ENCODE measurements at places on chromosomes 2 and 18.

DNA sequence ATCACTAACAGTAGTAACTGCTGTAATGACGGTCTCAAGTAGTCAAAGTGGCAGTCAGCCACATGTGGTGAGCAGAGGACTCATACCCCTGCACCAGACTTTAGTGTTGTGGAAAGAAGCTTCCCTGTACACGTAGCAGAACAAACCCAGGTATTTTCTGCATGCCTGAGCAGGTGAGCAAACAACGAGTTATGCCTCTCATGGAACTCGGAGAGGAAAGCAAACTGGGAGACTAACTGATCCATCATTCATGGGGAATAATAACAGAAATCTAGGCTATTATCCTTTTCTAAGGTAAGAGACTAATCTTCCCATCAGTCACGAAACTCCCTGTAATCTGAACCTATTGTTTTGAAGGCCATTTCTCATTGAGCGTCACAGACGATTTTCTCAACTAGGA lies 1495.2 kb upstream of the NXPH2 start:
- no peak for DNase-seq

GRCh38 chr18:42936289-42936688 lies 179.2 kb downstream of the RIT2 start:
- DNase-seq = no peak

DNA sequence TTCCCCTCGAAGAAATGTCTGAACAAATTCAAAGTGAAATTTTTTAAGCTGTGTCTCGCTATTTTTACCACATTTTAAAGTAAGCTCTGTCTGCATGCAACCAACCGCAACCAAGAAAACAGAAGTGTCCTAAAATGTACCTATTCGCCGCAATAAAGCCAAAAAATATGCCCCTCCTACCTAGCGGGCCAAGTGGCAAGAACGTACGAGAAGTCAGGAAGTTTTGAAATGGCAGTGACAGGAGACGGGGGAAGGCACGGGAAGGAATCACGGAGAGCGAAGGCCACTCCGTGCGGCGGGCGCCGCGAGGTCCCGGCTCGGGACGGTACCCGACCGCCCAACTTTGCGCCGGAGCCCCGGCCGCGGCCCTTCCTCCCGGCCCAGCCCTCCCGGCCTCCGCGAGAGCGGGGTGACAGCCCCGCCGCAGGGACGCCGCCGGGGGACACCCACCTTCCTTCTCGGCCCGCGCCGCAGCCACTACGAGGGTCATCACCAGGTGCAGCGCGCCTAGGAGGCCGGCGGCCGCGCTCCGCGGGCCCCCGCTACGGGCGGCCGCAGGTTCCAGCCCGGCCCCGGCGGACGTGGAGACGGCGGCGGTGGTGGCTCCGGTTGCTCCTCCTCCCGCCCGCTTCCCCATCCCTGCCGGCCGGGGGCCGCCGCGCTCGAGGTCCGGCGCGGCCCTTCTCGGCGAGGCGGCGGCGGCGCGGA lies 568 bp downstream of the TMEM131 start:
- peak; percentile 92 for DNase-seq

DNA sequence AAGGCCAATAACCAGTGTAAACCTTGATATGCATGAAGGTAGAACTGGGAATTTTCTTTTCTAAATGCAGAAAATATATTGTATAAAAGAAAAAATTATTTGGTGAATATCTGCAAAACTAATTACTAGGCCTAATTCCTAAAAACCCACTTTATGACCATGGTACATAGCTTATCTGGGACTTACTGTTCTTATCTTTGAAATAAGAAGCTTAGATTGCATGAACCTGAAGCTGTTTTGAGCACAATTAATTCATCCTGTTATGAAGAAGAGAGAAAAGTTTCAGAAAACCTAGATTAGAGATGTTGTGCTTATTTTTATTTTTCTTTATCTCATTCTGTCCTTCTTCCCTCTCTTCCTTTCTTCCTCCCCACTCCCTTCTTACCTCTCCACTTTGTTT lies 235.0 kb downstream of the GULP1 start:
- DNase-seq = no peak

DNA sequence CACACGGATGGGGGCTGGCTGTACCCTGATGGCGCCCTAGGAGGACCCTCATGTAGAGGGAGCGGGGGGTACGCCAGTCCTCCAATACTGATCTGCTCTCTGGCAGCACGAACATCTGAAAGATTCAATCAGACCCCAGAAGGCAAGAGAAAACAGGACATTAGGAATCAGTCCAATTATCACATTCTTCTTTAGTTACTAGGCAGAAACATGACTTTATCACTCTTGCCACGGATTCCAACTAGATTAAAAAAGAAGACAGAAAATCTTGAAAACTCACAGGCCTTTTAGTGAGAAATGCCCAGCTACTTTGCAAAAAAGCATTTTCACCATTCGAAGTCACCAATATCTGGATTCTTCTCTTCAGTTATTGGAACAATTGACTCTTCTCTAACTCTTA lies 68.4 kb downstream of the ID2 start:
- no peak for DNase-seq

DNA sequence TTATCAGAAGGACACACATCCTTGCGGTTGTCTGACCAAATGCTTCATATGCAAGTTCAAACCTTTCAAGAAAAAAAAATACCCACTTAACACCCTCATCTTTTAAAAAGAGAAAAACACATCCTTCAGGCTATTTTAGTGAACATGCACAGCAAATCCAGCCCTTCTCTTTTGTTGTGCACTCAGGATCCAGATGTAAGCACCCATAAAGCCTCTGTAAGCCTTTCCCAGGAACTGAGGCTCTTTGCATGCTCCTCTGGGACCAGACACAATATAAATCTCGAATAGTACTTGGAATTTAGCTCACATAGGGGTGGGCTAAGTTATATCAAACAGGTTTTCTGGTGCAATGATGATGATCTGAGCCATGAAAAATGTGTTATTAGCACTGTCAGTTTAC lies 308.8 kb upstream of the FAM98A start:
- no peak for DNase-seq

DNA sequence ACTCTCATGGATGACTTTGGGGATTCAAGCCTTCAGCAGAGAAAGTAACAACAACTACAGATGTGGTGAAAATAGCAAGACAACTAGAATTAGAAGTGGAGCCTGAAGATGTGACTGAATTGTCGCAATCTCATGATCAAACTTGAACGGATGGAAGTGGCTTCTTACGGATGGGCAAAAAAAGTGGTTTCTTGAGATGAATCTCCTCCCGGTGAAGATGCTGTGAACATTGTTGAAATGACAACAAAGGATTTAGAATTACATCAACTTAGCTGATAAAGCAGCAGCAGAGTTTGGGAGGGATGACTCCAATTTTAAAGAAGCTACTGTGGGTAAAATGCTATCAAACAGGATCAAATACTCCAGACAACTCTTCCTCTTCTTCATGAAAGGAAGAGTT lies 43.1 kb downstream of the AAK1 start:
- no peak for DNase-seq

GRCh38 chr2:217993138-217993537 lies 9.7 kb downstream of the TNS1 start:
- DNase-seq = no peak

DNA sequence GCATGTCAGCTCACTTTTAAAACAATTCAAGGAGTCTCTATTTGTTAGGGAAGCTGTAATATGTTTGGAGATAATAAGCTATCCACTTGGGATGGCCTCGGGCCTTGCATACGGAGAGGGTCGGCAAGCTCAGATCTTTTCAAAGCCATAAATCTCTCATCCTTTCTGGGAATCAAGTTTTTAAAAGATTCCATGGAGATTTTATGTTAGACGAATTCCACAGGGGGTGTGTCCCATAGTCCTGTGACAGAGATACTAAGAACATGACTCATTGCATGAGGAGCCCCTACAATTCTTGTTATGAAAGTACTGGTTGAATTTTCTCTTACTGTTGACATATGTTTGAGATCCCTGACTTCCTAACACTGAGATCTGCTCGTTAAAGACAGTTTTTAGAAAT lies 108.7 kb downstream of the FEZ2 start:
- no peak for DNase-seq

- no peak for DNase-seq
Observed at GRCh38 chr2:61181382-61182058, 19.5 kb downstream of the C2orf74 start.

DNA sequence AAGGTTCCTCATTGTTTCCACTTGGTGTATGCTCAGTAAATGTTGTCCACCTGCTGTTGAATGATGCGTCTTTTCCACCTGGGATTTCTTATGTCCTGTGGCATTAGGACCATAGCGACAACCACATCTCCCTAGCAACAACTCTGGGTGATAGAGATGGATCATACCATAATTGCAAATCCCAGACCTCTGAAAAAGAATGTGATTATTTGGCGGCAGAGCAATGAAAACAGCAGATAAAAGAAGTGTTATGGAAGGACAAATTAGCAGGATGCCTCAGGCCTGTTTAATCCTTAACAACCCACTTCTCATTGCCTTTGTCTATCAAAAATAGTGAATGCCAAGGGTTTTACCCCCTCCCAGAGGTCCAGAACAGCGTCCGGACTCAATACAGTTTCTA lies 278.9 kb downstream of the TSN start:
- no peak for DNase-seq

DNA sequence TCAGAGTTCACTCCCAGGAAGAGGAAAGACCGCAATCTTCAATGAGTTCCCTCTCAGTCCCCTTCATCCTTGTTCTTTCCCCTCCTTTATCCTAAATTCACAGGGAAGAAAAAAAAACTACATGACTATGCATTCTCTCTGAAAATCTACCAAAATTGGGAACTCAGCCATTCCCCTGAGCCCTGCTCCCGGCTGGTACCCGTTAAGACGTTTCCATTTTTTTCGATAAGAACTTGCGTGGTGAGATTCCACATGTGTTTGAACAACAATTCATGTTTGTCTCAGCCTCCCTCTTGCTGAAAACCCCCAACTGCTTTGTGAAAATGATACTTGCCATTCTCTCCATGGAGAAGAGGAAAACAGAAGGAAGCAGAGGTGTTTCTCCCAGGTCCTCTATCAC lies 318.7 kb upstream of the ID2 start:
- DNase-seq = no peak

DNA sequence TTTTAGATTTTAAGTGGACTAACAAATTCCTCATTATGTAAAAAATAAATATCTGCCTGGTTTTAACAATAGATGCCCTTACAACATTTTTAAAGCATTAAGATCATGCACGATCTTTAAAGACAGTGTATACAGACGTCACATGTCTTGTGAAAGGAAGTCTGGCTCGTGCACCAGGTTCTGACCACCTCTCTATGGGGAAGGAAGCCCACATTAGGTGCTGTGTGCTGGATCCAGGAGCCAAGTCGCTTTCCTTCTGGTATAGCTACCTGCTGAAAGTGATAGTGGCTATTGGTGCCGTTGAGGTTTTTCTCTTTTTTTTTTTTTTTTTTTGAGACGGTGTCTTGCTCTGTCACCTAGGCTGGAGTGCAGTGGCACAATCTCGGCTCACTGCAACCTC lies 116.5 kb downstream of the NCK2 start:
- no peak for DNase-seq

DNA sequence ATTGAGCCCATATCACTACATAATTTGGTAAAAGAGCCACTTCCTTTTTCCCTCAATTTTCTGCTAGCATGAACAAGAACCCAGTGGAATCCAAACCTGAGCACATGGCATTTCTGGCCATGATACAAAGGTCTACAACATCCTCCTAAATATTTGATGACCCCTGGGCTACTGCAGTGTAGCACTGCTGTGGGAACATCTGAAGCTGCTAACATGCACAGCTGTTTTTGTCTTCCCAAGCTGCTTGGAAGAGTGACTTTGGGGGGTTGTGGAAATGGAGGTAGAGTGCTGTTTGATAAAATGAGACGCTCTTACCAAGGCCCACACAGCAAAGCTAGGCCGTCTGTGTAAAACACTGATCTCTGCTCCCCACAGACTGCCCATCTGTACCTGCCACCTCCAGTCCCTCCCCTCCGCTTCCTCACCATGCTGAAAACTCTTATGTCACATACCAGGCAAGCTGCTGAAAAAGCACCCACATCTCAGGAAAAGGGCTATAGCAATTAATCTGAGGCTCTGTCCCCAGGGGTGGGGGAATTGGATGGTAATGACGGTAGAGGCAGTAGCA lies 197.2 kb upstream of the HNRNPA3 start:
- no peak for DNase-seq

DNA sequence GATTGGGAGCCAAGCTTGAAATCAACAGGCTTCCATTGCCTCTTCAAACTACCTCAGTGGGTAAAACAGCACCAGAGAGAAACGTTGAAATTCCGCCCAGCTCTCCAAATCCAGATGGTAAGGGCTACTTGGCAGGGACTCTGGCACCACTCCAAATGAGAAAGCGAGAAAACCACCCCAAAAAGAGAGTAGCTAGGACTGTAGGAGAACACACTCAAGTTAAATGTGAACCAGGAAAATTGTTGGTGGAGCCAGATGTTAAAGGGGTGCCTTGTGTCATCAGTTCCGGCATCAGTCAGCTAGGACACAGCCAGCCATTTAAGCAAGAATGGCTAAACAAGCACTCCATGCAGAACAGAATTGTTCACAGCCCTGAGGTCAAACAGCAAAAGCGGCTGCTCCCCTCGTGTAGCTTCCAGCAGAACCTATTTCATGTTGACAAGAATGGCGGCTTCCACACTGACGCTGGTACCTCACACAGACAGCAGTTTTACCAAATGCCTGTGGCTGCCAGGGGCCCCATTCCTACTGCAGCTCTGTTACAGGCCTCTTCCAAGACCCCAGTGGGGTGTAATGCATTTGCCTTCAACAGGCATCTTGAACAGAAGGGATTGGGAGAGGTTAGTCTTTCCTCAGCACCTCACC lies 167.3 kb downstream of the ASXL3 start:
- no peak for DNase-seq

- DNase-seq = no peak
Observed at GRCh38 chr2:142037744-142038143, 93.1 kb downstream of the LRP1B start.

DNA sequence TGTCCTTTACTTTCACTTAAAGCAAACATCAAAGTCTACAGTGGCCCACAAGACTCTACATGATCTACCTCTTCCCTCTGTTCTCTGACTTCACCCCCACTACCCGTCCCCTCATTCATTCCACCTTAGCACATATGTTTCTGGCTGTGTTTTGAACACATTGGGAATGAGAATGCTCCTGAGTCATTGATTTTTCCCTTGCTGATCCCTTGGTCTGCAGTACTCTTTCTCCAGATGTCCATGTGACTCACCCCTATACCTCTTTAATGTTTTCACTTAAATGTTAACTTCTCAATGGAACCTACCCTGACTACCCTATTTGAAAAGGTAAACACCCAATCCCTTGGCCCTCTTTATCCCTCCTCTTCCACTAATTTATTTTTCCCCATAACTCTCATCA lies 30.7 kb upstream of the FRZB start:
- DNase-seq = no peak

- DNase-seq = no peak
Observed at GRCh38 chr2:26952374-26952773, 18.1 kb upstream of the MAPRE3 start.
